NCI-H187 treated with DMSO at 0.1 percent for 48 hours (cell line): ENCODE measurements at places on chromosomes 1 and 21.

- no peak for DNase-seq
Measured at GRCh38 chr21:46286648-46287002, 483 bp downstream of the YBEY start.

DNA sequence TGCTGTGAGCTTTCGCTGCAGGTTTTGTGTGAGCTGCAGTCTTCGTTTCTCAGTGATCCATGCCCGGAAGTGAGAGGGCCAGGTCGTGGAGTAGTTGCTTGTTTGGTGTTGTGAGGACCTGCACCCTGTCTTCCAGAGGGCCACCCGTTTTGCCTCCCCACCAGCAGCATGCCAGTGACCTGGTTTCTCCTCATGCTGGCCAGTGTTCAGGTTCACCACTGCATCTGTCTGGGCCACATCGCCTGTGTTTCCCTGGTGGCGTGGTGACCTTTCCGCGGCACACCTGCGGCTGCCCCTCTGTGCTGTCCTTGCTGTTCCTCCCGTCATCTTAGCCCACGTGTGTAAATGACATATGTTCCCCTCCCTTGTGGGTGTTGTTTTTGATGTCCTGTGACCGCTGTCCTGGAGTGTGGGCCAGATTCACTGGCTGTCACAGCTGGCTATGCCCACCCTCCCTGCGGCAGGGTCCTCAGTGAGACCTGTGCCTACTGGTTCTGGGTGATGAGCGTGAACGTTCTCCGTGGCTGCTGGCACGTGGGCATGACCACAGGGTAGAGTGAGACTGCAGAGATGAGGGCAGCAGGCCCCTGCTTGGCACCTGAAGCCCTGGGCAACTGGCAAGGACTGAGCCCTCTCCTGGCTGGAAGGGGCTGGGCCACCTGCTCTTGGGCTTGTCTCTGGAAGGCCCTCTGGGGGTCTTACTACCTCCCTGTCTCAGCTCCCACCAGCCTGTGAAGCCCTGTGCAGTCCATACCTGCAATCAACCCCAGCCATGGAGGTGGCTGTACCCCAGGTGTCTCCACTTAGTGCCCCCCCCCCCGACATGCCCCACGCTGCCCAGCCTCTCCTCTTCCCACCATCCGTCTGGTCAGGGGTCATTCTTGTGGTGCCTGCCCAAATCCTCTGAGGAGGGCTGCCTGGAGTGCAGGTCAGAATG lies 7.3 kb downstream of the IBA57 start:
- DNase-seq = no peak

- DNase-seq = no peak
Measured at GRCh38 chr1:161179698-161180097, 2.4 kb upstream of the B4GALT3 start.

GRCh38 chr1:222606757-222607156 lies 11.1 kb upstream of the MIA3 start:
- no peak for DNase-seq

DNA sequence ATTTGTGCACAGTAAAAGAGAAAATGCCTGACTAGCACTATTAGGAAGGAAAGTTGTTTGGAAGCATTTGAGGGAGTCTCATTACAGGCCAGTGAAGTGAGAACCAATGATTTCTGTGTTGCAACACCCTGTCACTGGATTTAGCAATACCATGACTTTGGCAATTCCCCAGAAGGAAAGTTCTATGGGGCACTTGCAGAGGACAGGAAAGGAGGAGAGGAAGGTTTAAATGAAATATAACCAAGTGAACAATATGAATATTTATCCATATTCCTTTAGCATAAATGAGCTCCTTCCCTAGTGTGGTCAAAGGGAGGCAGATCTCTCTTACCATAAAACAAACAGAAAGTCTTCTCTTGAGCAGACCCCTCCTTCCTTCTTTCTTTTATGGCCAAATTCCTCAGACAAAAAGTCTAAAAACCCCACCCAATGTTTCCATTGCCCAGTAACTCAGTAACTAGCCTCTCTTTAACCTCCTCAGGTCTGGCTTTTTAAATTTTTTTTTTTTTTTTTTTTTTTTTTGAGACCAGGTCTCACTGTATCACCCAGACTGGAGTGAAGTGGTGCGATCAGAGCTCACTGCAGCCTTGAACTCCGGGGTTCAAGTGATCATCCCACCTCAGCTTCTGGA lies 5.5 kb downstream of the TLR5 start:
- DNase-seq = no peak

DNA sequence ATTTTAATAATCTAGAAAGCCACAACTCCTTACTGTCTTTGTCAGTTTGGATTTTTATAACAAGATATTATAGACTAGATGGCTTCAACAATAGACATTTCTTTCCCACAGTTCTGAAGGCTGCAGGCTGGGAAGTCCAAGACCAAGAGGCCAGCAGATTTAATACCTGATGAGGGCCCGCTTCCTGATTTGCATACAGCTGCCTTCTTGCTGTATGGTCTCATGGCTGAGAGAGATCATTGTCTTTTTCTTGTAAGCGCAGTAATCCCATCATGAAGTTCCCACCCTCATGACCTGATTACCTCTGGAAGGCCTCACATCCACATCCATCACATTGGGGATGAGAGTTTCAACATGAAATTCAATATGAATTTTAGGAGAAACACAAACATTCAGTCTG lies 9.8 kb downstream of the RPS6KC1 start:
- DNase-seq = peak; percentile 11

GRCh38 chr21:44965251-44966022 lies 25.6 kb downstream of the SLX9 start:
- DNase-seq = no peak

GRCh38 chr1:212600071-212600915 lies 8.3 kb upstream of the ATF3 start:
- no peak for DNase-seq

DNA sequence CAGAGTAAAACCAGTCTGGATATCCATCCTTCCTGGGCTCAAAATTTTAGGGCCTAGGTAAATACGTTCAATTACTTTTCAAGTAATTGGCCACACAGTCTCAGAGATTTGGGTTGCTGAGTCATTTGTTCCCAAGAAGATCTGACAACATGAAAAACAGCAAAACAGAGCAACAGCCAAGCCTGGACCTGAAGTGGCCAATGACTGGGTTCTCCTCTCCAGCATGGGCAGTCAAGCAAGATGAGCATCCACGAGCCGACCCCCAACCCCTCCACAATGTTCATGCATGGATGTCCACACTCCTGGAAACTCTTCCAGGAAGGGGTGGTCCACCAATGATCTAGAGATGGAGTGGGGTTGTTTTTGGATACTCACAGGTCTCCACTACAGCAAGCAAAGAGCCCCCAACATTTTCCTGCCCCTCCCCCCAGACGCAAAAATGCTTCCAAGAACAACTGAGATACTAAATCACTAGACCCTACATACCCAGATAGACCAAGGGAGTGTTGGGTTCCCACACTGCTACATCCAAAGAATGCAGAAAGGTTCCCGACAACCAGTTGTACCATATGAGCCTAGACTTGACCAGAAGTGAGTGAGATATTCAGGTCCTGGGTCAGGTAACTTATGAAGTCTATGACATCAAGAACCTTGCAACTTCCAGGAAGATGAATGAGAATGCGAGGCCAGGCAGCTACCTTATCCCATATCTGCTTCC lies 73.0 kb downstream of the CD46 start:
- no peak for DNase-seq

- DNase-seq = no peak
Measured at GRCh38 chr1:109248797-109249629, at the start of gene CELSR2. CELSR2 (plus strand) TSS chr1:109249539; CDS start chr1:109250080, 541 bp downstream.

GRCh38 chr1:165257969-165258459 lies 98.5 kb downstream of the LMX1A start:
- DNase-seq = peak; percentile 67

- DNase-seq = no peak
Measured at GRCh38 chr1:169295425-169295824, 72.2 kb downstream of the NME7 start.

DNA sequence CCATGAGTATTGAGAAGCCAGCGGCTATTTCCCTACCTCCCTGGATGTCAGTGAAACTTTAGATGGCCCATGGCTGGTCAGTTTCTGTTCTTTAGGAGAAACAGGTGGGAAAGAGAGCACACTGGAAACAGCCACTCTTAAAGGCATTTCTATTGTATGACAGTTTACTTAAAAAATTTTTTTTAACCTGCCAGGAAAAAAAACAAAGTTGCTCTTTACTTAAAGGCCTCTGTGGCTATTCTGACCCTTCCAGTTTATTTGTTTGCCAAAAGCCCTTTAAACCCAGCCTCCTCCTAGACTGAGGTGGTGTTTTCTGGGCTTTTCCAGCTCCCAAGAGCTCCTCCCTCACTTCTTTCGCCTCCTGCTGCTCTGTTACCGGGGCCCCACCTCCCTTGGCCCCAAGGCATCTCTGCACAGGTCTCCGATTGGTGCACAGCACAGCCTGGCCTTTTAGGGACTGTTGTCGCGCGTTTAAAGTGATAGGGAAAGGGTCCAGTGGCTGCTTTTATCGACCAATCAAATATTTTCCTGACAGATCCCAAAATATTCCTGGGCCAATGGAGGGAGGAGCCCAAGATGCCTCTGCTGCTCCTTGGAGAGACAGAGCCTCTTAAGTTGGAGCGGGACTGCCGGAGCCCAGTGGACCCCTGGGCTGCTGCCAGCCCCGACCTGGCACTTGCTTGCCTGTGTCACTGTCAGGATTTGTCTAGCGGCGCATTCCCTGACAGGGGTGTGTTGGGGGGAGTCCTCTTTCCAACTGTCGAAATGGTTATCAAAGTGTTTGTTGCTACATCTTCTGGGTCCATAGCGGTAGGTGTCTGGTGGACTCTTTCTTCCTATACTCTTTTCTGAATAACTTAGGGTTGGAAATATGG lies at the start of gene SH3BGR:
TSS of gene SH3BGR (plus strand) at position 639 of the 875 bp plus-strand sequence. CDS start at position 766, 127 bp downstream.
- DNase-seq = no peak

DNA sequence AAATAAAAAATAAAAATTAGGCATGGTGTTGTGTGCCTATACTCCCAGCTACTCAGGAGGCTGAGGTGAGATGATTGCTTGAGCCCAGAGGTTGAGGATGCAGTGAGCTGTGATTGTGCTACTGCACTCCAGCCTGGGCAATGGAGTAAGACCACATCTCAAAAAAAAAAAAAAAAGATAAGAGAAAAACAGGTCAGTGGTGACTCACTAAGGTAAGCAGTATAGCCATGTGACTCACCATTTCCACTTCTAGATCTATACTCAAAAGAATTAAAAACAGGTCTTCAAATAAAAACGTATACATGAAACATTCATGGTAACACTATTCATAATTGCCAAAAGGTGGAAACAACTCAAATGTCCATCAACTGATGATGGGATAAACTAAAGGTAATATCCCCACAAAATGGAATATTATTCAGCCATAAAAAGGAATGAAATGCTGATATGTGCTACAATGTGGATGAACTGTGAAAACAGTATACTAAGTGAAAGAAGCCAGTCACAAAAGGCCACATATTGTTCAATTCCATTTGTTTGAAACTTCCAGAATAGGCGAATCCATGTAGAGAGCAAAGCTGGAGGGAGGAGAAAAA lies 75.1 kb downstream of the ZNF281 start:
- DNase-seq = no peak

DNA sequence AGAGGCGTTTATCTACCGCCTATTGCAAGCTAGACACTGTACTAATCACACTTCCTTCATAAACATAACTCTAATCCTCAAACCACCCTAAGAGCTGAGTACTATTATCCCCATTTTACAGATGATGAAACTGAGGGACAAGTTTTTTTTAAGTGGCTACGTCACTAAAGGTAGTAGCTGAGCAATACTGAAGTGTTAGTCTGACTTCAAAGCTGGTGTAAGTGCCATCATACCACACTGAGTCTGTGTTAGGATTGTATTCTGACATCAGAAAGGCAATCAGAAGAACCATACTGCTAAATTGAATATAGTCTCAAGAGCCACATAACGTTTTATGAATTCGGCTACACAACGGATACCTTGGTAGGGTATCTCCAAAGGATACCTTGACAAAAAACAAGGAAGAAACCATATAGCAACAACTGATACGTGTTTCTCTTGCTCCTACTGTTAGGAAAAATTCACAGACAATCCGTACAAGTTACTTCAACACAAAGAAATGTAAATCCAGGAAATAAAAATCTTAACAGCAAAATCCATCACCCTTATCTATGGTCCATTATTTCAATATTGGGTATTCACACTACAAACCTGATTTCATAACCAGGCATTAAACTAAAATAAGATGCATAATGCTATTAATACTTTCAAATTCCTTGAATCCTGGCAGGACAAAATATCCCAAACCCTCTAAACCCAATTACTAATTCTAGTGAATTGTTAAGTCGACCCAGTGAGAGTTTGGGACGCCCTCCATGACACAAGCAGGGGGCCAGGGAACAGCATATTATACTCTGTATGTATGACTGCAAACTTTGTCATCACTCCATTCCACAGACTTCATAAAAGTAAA lies 1.6 kb downstream of the TP53BP2 start:
- no peak for DNase-seq

- DNase-seq = no peak
Measured at GRCh38 chr1:211196880-211197279, 62.3 kb upstream of the RCOR3 start.

- no peak for DNase-seq
Measured at GRCh38 chr1:217331698-217332097, 299.2 kb downstream of the GPATCH2 start.

DNA sequence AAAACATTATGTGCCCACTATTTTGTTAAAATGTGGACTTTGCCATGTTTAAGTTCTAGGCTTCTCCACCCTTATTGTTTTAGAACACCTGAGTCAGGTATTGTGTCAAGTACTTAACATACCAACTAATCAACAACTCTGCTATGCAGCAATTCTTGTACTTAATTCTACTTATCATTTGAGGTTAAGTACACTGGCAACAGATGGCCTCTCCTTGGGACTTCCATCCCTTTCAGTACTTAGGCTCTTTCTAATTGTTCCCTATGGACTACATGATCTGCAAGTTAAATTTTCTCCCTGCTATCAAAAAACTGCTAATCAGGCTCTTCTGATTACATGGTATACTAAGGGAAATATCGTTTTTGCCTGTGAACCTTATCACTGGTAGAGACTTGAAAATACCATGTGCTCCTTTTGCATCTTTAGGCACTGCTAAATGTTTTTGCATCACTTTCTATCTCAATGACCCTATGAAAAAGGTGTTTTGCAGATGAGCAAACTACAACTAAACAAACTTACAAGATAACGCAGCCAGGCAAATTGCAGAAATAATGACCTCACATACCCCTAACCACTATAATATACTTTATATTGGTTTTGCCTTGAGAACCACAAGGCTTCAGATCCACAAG lies 18.9 kb downstream of the SFPQ start:
- no peak for DNase-seq
